CD4-positive, alpha-beta T cell treated with Interleukin-15 for 1 hour (primary cell): ENCODE measurements at places on chromosomes 3 and 15.

GRCh38 chr3:194160158-194160557 is 24.2 kb downstream of the HES1 start:
- no peak for DNase-seq

DNA sequence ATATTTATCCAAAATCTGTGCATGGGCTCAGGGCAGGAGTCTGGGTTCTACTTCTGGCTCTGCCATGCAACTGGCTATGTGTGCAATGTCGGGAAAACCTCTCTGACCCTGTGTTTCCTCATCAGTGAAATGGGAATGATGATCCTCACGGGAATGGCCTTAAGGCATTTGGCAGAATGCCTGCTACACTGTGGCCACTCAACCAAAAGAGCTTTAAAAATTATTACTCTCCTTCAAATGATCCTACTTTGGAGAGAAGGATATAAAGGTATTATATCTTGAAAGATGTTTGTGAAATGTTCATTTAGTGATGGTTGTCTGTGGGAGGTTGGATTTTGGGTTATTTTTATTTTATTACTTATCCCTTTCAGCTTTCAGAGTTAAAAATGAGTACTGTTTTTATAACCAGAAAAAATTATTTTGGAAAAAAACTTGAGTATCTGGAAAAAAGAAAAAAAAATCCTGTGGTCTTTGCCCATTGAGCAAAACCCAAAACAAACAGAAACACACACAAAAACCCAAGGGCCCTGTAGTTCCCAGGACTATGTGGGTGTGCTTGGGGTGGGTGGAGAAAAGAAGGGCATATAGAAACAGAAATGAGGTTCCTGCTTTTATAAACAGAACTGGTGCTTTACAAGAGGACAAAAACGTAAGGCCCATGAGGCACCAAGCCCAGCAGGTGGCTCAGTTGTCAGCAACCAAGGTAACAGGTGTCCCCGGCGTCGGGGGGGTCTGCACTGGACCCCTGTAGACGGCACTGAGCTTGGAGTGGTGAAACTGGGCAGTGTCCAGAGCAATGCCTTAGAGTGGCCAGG is 22.0 kb downstream of the RGMA start:
- DNase-seq, result no peak

DNA sequence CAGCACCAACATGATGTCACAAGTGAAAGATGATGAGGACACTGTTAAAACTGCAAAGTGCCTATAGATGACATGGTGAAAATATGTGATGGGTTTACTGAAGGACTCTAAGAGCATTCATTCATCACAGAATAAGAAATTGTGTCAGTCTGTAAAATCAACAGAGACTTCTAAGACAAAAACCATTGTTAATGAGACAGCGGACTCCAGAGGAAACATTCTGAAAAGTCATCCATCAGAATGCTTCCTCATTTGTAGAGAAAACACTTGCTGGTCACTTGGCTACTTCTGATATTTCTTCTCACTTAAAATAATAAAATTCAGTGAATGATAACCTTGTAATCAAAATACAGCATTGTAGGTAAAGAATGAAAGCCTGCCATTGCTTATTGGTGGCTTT is 7.3 kb downstream of the PLSCR4 start:
- DNase-seq, result no peak

- DNase-seq, result no peak
These were observed 469.2 kb downstream of the CNTN3 start for GRCh38 chr3:74145277-74145676.
